ENCODE measurements at places on chromosomes 13 and 19.

DNA sequence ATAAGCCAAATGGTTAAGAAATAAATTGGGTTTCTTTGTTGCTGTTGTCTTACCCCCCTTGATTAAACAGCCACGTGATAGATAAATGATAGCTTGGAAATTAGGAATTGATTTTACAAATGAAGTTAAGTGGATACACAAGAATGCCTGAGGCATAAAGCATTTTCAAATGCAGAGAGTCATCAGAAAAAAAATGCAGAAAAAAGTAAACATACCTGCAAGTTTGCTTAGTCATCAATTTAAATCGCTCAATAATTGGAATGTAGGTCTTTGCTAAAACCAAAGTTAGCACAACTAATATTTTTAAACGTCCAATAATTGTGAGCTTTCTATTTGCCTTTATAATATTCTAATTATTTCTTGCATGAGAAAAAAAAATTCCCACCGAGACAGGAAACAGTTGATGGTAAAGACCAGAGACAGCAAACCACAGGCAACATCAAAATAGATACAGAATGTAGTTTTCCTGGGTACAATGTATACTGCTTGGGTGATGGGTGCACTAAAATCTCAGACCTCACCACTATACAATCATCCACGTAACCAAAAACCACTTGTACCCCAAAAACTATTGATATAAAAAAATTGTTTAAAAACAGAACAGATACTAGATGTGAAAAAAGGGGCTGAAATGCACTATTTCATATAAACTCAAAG, 924.0 kb downstream of the PCDH9 start:
- DNase-seq: no peak

- DNase-seq: no peak
Observed at GRCh38 chr13:49681842-49682435, 9.3 kb downstream of the EBPL start.

- no peak for DNase-seq
Observed at GRCh38 chr13:30163441-30163840, 143.9 kb downstream of the KATNAL1 start.

GRCh38 chr13:24179486-24179850, 18.9 kb downstream of the SPATA13 start:
- DNase-seq: no peak

DNA sequence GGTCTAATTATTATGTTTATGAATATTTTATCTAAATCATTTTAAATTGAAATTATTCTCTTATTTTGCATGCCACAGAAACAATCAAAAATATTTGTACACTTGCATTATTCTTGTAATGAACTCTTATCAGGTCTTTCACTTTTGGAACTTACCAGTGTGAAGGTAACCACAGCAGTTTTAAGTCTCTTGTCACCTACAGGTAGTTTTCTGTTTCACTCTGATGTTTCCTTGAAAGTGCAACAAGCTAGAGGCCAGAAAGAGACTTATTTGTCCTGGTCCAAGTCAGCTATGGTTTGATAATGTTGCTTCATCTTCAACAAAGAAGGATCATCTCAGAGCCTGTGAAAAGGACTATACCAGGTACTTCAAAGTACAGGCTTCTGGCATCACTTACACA, 133.4 kb upstream of the NBEA start:
- no peak for DNase-seq

DNA sequence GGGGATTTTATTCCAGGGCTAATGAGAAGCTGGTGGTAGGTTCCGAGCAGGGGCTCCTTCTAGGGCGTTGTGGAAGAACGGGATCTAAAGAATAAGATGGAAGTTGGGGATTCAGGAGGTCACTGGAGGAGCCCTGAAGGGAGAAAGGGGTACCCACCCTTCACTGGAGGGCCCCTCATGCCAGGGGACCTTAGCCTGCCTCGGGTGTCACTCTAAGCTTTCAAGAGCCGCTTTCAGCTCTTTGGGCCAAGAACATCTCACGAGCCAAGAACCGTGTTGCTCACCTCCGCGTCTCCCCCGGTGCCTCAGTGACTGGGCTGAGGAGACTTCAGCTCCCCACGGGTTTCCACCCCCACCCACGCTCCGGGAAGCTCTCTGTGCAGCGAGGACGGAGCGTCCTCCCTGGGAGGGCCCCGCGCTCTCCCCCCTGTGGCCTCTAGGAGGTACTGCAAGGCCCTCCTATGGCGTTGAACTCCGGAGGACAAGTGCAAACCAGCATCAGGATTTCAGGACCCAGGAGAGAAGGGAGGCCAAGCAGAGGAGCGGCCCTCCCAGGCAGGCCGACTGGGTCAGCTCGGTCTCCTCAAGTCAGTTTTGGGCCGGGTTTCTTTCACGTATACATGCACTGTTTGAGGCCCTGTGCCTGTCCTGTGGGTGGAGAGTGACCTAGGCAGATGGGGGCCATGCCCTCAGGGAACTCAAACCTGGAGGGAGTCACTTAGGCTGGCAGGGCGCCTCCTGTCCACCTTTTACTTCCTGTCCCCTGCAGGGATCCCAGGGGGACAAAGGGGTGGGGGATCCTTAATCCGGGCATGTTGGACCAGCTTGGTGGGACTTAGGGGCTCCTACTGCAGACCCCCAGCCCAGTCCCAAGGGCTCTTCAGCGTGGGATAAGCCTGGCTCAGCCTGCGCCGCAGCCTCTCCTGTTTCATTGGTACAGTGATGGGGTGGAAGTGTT, 5.1 kb upstream of the KRTDAP start:
- peak; percentile 56 for DNase-seq

DNA sequence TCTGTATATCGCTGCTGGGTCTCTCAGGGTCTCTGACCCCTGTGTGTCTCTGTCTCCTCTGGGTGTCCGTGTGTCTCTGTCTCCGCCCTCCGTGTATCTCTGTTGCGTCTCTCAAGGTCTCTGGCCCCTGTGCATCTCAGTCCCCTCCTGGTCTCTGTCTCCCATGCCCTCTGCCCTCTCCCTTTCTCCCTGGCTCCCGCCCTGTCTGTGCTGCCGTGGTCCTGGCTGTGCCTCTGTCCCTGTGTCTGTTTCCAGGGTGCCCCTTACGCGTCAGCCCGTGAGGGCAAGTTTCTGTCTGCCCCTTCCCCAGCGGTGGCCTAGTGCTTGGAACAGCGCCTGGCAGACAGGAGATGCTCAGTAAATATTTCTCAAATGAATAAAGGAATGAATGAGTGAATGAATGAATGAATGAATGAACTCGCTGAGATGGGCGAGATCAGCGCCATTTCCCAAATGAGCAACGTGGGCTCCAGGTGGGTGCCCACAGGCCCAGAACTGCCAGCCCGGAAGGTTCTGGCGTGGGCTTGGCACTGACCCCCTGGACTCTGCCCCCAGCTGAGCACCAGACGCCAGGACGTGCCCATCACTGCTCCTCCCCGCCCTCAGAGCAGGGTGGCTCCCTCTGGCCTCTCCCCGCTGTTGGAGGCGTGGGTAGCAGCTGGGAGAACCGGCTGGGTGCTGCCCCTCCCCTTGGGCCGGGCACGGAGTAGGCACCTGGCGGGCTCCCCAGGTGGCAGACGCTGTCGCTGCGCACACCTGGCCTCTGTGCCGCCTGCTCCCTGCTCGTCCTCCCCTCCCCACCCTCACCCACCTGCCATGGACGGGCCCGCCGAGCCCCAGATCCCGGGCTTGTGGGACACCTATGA, at the start of gene SULT2B1:
Gene SULT2B1 (plus strand): TSS at position 736 of the 866 bp plus-strand sequence. CDS start 81 bp downstream, at position 817.
- no peak for DNase-seq

- DNase-seq: no peak
Observed at GRCh38 chr13:48497669-48498068, 35.2 kb downstream of the RCBTB2 start.

- DNase-seq: no peak
Observed at GRCh38 chr19:19338082-19338481, 17.5 kb downstream of the MAU2 start.

- DNase-seq: no peak
Observed at GRCh38 chr13:44046428-44046827, 166.7 kb downstream of the LACC1 start.

GRCh38 chr13:110737555-110737954, 24.1 kb downstream of the ING1 start:
- no peak for DNase-seq

DNA sequence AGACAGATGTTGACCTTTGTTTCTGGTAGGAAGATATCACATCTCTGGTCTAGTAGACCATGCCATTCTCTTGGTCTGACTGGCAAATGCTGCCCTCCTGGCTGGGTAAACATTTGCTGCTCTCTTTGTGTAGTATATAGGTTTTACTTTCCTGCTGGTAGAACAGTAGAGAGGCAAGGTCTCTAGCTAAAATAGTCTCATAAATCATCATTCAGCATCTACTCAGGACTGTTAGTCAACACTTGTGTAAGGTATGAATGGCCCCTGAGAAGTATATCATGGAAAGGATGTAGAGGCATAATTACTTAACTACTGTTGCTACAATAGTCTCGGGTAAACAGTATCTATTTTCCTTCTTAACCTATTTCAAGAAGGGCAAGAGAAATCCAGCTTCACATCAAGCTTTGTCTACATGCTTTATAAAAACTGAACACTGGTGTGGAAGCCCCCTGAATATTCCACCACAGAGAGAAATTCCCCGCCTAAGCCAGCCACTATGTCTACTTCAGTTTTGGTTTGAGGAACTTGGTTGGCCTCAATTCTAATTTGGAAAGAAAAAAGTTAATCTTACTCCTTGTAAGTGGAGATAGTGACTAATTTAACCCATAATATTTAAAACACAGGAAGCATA, 18.4 kb upstream of the MYCBP2 start:
- no peak for DNase-seq

DNA sequence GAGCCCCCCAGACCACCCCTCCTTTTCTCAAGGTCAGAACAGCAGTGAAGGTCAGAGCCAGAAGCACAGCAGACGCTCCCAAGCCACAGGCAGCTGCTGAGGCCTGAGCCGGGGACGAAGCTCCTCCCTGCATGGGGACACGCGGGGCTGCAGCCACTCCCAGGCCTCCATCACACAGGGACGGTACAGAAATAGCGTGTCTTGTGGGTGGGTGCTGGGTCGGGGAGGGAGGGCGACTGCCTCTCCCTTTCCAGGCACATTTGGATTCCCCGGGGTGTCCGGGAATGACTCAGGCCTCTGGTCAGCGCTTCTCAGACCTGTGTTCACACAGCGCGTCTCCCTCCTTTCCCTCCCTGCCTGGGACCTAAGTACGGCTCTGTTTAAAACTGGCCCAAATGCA, 33.2 kb downstream of the RASA3 start:
- peak; percentile 98 for DNase-seq

DNA sequence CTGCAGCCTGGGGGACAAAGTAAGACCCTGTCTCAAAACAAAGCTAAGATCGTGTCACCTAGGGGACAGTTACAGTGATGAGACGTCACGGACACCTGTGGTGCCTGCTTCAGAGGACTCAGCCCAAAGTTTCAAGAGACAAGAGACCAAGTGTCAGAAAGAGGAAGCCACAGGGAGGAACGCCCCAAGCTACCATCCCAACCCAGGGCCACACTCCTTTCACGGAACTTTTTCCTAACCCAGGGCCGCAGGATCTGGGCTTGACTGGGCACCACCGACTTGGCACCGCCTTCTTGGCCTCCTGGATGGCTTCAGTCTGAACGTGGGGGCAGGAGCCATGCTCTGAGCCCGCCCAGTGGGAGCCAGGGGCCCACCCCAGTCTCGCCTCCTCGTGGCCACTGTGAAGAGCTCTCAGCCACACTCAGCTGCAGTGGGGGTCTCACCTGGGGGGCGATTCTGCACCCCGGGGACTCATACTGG, 8.5 kb downstream of the MOB3A start:
- no peak for DNase-seq

- no peak for DNase-seq
Observed at GRCh38 chr13:51771418-51772104, 32.4 kb downstream of the DHRS12 start.

DNA sequence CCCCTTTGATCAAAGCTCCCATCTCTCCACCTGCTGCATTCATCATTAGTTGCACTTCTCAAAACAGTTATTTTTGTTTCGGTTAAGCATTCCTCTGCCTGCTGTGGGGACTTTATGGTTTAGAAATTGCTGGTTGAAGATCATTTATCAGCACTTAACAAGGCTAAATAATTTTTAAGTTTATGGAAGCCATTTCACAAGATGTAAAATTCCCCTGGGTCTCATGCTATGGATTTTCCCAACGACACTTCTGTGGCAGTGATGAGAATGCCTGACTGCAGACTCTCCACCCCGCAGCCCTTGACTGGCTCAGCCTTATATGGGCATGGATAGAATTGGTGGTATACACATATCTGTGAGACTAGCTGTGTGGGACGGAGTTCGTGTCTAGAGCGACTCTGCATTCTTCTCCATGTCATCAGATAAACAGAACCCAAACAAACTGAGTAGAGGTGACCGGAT, 52.8 kb downstream of the COL4A2 start:
- peak; percentile 98 for DNase-seq

DNA sequence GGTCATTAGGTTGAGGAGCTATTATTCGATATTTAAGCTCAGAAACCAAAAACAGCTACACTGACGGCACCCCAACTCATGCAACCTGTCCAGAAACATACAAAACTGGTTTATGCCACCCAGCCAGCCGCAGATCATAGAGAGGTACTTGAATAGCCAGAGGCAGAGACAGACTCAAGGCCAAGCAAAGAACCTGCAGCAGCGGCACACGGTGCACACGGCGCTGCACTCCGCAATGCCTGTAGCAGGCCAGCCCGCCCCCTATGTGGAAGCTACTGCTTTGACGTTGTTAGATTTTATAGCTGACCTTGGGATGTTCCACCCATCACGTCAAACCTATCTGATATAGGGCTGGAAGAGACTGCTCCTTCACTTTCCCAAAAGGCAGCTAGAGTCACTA, 11.9 kb upstream of the DHRS12 start:
- no peak for DNase-seq

GRCh38 chr19:5801796-5802619, 2.9 kb upstream of the NRTN start:
- DNase-seq: peak; percentile 33

- DNase-seq: no peak
Observed at GRCh38 chr19:33405254-33405552, 31.7 kb downstream of the CEBPG start.

DNA sequence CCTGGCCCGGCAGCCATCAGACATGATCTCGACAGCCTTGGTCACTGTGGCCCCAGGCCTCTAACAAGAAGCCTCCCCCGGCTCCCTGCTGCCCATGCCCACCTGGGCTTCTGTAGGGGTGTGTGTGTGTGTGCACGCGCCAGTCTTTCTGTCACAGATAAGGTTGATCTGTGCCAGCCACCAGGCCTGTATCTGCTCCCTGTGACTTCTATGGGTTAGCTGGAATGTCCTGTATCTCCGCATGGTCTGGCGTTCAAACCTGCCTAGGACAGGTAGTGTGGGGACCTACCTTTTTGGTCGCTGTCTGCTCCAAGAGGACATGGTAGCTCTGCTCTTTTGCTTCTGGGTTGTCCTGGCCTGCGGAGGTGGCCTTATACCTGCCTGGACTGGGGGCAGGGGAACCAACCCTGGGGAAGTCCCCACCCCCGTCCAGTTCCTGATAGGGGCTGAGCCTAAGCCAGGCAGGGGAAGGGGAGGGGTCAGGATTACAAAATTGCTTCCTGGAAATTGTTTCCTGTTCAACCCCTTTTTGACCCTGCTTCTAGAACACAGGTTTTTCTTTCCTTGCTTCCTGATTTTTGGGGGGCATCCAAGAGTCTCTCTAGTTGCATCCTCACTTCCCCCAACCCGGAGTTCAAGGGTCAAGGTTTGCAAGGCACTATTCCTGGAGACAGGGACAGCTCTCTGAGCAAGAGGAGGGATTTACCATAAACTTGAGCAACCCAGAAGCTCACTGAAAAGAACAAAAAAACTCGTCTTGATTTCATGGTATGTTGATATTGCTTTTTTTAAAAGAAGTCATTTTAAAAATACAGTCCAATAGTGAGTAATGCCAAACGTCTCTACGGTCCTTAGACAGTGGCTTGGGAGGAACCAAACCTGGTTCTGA, at the start of gene LRG1:
Gene LRG1 (minus strand): TSS at position 344 of the 889 bp plus-strand sequence. CDS start 23 bp downstream, at position 321.
- no peak for DNase-seq
